ENCODE measurements at places on chromosomes 4 and X.

DNA sequence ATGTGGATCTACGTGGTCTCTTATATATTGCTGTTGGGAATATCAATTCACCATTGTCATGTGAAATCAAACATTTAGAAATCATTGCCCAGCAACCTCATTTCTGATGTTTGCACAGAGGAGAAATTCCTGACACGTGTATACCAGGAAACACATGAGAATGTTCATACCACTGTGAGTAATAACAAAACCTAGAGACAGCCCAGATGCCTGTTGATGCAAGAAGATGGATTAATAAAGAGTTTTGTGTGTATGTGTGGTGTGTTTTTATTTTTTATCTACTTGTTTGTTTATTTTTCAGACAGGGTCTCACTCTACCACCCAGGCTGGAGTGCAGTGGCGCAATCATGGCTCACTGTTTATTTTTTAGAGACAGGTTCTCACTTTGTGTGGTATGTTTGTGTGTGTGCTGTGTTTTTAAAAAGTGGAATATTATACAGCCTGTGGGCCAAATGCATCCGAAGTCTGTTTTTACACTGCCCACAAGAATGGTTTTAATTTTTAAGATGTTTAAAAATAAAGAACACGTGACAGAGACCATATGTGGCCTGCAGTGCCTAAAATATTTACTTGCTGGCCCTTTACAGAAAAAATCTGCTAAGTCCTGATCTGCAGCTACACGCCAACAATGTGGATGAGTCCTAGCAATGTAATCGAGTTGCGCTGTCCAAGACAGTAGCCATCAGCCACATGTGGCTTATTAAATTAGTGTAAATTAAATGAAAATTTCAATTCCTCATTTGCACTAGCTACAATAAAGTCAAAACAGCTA lies 39.2 kb downstream of the TXLNG start:
- no peak for DNase-seq

- no peak for DNase-seq
These were observed 1.5 kb upstream of the ARHGAP4 start for GRCh38 chrX:153927672-153927921.

- no peak for DNase-seq
These were observed 1161.4 kb upstream of the PCDH7 start for GRCh38 chr4:29558789-29559188.

GRCh38 chr4:186885289-186885688 lies 161.6 kb upstream of the FAT1 start:
- no peak for DNase-seq

- DNase-seq = no peak
These were observed 139.7 kb downstream of the RBM47 start for GRCh38 chr4:40489961-40490360.

DNA sequence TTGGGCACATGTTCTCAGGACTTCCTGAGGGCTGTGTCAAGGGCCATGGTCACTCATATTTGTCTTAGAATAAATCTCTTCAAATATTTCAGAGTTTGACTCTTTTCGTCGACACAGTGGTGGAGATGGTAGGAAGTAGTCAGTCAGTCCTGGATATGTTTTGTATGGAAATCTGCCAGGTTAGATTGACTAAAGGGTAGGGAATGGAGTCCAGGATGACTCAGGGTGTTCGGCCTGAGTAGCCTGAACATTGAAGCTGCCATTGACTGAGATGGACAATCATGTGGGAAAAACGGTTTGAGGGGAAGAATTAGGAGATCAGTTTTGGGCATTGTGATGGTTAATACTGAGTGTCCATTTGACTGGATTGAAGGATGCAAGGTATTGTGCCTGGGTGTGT lies 177.1 kb upstream of the CENPE start:
- no peak for DNase-seq

DNA sequence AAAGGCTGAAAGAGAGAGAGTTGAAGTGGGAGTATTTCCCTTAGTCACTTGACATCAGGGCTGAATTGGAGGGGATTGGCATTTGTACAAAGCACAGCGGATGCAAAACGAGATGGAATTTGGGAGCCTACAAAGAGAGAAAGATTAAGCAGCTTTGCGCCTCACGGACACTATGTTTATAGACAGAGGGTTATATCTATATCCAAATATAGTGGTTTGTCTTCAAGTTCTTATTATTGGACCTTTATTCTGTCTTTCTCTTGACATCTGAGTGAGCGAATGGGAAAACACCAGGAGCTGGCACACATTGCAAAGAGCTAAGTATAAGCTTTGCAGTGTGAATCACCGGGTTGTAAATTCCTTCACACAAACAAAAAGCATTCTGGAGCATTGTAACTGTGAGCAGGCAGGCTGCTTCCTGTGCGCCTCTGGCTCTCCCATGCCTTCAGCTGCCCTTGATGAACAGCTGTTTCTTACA lies 500.2 kb downstream of the STIM2 start:
- DNase-seq = peak; percentile 8

- no peak for DNase-seq
These were observed 13.2 kb downstream of the EFHC2 start for GRCh38 chrX:44330227-44330626.

GRCh38 chrX:9430346-9430921 lies 34.4 kb upstream of the TBL1X start:
- no peak for DNase-seq

- peak; percentile 67 for DNase-seq
These were observed 93.9 kb upstream of the C1QTNF7 start for GRCh38 chr4:15333692-15334633.

DNA sequence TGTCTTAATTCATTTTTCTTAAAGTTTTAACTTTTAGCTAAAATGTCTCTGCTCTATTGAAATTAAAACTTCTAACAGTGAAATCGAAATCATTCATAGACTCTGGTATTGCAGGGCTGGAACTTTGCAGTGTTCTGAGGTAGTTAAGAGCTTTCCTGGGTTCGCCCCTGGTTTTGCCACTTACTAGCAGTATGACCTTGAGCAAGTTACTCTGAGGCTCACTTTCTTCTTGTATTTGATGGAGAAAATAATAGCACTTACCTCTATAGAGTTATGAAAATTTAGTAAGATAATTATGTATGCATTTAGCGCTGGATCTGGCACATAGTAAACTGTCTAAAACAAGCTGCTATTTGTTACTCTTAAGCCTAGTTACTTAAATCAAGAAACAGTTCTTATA lies 1.7 kb downstream of the SLAIN2 start:
- no peak for DNase-seq

DNA sequence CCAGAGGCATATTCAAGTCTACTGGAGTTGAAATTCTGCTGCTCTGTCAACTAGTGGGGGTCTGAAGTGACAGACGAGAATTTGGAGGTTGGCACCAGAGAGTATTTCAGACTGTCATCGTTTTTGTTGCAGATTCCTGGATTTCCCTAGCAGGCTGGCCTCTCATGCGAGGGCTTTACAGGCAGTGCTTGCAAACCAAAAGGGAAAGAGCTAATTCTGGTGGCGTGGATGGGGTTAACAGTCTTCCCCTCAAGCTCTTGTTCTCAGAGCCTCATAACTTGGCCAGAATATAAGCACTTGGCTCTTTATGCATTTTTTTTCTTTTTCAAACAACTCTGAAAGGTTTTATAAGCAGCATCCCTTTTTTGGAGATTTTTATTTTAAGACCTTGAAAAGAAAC lies at the start of gene SPARCL1:
SPARCL1 (minus strand) TSS at position 190 of the 400 bp plus-strand sequence. CDS start 29,802 bp downstream, outside the sequence.
- no peak for DNase-seq

GRCh38 chrX:120727452-120727851 lies 97.6 kb upstream of the C1GALT1C1 start:
- DNase-seq = no peak

DNA sequence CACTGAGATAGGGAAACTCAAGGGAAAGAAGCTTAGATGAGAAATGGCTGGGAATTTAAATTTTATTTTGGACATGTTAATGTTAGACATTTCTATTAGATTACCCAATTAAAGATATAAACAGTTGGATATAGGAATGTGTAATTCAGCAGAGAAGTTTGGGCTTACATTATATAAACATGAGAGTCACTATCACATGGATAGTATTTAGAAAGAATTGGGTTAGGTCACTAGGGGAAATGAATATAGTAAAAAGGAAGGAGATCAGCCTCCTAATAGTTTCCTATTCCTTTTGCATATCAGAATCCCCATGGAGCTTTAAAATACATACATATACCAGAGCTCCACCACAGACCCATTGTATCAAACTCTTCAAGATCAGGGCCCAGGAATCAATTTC lies 19.6 kb upstream of the CXCL5 start:
- no peak for DNase-seq

- no peak for DNase-seq
These were observed 560.4 kb downstream of the GRXCR1 start for GRCh38 chr4:43452948-43453347.

- DNase-seq = no peak
These were observed 118.2 kb downstream of the GPR143 start for GRCh38 chrX:9647431-9647830.

- no peak for DNase-seq
These were observed 41.9 kb downstream of the POLR2B start for GRCh38 chr4:57020467-57021101.

DNA sequence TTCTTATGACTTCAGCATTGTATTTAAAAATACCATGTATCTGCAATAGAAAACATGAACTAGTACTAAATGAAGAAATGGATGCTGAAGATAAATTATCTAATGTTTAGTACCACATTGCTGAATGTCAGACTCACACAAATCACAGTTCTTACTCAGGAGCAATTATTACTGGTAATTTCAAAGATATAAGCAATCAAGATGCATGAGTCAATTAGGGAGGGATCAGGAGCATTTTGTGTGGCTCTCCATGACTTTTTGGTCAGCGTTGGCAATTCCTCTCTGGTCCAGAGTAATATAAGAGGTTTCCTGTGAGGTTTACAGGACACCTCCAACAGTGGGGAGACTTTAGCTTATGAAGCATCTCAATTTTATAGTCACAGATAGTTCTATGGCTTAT lies 167.0 kb upstream of the PCDH7 start:
- DNase-seq = no peak

DNA sequence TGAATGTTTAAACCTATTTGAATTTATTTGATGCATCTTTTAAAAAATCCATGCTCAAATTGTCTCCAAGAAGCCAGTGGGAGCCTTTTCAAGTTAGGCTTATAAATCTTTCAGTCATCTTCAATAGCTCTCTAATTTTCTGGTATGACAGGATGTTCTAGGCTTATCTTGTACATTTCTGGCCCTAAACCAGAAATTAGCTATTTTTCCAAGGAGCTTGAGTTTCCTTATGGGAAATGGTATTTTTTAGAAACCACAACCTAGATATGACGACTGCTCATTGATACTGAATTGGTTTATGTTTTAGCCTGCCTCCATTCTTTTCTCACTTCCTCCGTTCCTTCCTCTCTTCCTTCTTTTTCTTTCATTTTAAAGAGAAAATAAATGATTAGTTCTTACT lies 172.3 kb downstream of the SPRY1 start:
- no peak for DNase-seq

DNA sequence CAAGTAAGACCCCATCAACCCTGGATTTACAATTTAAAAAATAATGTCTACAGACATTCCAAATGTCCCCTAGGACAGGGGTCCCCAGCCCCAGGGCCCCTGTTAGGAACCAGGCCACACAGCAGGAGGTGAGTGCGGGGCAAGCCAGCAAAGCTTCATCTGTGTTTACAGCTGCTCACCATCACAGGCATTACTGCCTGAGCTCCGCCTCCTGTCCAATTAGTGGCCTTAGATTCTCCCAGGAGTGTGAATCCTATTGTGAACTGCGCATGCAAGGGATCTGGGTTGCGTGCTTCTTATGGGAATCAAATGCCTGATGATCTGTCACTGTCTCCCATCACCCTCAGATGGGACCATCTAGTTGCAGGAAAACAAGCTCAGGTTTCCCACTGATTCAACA lies 146.1 kb downstream of the ATP10D start:
- no peak for DNase-seq

- no peak for DNase-seq
These were observed 278.7 kb downstream of the RCHY1 start for GRCh38 chr4:75235359-75235951.

DNA sequence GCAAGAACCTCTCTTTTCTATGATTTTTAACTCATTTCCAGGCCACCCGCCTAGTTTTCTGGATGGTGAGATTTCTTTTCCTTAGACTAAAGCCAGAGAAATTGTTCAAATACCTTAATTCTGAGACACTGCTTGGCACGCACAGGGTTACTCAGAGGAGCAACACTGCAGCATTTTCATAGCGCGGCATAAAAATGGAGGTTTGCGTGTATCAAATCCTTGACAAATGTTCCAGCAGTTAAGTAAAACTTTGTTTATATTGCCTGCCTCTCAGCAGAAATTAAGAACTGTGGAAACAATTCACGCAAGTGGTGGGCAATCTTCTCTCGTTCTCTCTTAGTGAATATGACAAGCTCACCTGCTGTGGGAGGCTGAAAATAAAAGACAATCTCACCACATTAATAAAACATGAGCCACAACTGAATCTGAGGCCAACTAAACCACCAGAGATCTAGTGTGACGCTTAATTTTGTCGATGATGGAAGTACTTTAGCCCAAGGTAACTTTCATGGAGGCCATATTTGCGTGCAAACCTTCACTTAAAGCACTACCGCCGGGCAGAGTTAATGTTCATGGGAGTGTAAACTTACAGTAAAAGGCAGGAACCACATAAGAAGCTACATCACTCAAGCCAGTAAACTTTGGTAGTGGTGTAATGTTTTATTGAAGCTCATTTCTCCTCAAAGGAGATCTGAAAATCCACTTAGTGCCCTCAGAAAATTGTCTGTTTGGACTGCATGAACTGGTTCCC lies 894.8 kb upstream of the EPHA5 start:
- peak; percentile 65 for DNase-seq

DNA sequence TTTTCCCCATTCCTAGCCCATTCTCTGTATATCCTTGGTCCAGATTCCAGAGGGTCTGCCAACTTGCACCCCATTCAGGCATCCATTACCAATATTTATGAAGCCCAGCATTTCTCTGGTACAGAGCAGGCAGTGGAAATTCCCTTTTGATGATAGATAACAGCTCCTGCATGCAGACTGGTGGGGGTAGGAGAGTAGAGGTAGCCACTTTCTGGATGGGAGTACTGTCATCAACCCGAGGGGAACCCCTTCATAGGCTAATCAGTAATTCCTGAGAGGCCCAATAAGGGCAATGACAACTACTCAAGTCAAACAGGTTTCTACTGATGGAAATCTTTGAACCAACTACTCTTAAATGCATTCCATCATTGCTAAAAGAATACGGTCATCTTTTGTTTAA lies 63.7 kb downstream of the COL25A1 start:
- DNase-seq = no peak

DNA sequence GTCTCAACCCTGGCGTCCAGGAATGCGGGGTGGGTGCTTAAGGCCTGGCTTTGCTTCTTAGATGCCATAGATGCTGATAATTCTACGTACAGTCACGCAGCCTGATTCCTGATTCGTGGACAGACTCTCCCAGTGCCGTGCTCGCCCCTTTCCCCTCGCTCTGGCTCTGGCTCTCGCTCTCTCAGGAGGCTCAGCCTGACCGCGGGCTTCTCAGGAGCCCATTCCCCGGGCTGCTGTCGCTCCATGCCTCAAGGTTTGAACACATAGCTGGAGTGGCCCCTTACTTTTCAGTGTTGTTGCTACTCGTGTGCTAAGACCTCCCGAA lies 59.2 kb upstream of the ZC4H2 start:
- no peak for DNase-seq
